ENCODE measurements at places on chromosomes 16 and 17. TPM values are rescaled to one million over a fixed set of nuclear protein-coding genes. Genes with fewer than 3 reads are reported as not detected.

SRL gene
- total RNA-seq = 0.27 TPM

SMIM36 gene
- total RNA-seq = not detected

KCNAB3 gene
- total RNA-seq = 0.61 TPM

RAB11FIP4 gene
- 4.9 TPM for total RNA-seq

ABCC6 gene
- total RNA-seq = 111 TPM

CHST4 gene
- total RNA-seq = 2.5 TPM

SAT2 gene
- 104 TPM for total RNA-seq

SLC47A1 gene
- 108 TPM for total RNA-seq

NOG gene
- not detected for total RNA-seq

OR1A1 gene
- total RNA-seq = not detected

ITGAD gene
- total RNA-seq = 0.95 TPM

IFI35 gene
- total RNA-seq = 14.1 TPM

PHOSPHO1 gene
- not detected for total RNA-seq

TP53TG3C gene
- total RNA-seq = not detected

PRSS33 gene
- not detected for total RNA-seq

CACNG3 gene
- total RNA-seq = not detected

ELMO3 gene
- 4.0 TPM for total RNA-seq
